Myocyte (in vitro differentiated cells): ENCODE measurements at places on chromosomes 5 and 9. TPM values are rescaled to one million over a fixed set of nuclear protein-coding genes. Genes with fewer than 3 reads are reported as not detected.

The SLC46A2 gene
- not detected in 2 replicates for total RNA-seq

The TLR4 gene
- total RNA-seq = 7.9 and 11.9 TPM in 2 replicates

The NR3C1 gene
- total RNA-seq = 52.2 and 59.9 TPM in 2 replicates

The BHMT2 gene
- total RNA-seq = 0.64 and 1.2 TPM in 2 replicates

The RASGRF2 gene
- 0.05 TPM in 1 of 2 replicates, not detected in the other for total RNA-seq

The CCL21 gene
- not detected in 2 replicates for total RNA-seq

The TARS1 gene
- 126 TPM in 2 replicates for total RNA-seq

The FOXB2 gene
- not detected in 2 replicates for total RNA-seq

The GABBR2 gene
- total RNA-seq = 0.51 and 0.52 TPM in 2 replicates

The KCNV2 gene
- not detected in 2 replicates for total RNA-seq

The MEF2C gene
- total RNA-seq = 254 and 364 TPM in 2 replicates

The SLC6A19 gene
- 0.31 TPM in 1 of 2 replicates, not detected in the other for total RNA-seq

The HTR1A gene
- total RNA-seq = not detected in 2 replicates

The CLIC3 gene
- not detected in 2 replicates for total RNA-seq

The PPP3R2 gene
- not detected in 2 replicates for total RNA-seq

The C8G gene
- total RNA-seq = 0.88 TPM in 1 of 2 replicates, not detected in the other
